Mesendoderm (in vitro differentiated cells): ENCODE measurements at places on chromosomes 11 and 22.

GRCh38 chr11:79487412-79487811, 46.6 kb upstream of the TENM4 start:
- no peak for DNase-seq

- no peak for DNase-seq
Measured at GRCh38 chr22:20528405-20528978, 21.1 kb downstream of the MED15 start.

GRCh38 chr11:1906181-1906580, 13.3 kb upstream of the TNNT3 start:
- DNase-seq = no peak

GRCh38 chr11:62104816-62105653, 18.8 kb upstream of the INCENP start:
- DNase-seq = no peak

GRCh38 chr11:6401464-6401863, 11.2 kb downstream of the SMPD1 start:
- no peak for DNase-seq

DNA sequence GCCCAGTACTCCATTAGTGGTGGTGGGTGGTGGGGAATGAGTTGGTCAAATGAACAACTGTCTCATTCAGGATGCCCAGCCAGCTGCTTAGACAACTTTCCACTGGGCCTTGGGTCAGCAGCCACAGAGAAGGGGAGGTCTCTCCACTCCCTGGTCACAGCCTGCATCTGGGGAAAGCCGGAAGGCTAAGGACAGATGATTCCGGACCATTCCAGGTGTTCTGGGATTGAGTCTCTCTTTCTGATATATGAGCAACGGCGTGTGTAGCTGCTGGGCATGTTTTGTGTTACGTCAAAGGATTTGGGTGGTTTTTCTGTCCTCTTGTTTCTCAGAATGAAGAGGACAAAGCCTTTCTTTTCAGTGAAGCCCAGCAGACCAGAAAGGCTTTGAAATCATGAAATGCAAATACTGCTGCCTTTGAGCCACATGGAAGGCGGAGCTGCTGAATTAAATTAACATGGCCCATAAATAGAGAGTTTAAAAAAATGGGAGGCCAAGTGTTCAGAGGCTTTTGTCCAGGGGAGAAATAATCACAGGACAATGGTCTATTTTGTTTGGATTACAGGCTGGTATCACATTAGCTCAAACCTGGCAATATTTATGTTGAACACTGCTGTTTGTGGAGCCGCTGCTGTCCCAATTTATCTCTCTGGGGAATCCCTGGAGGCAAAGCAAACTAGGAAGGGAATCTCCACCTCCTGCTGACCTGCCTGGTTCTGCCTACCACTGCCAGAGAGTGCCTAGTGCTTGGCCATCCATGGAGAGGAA, 234.4 kb upstream of the E2F8 start:
- DNase-seq = peak; percentile 33

DNA sequence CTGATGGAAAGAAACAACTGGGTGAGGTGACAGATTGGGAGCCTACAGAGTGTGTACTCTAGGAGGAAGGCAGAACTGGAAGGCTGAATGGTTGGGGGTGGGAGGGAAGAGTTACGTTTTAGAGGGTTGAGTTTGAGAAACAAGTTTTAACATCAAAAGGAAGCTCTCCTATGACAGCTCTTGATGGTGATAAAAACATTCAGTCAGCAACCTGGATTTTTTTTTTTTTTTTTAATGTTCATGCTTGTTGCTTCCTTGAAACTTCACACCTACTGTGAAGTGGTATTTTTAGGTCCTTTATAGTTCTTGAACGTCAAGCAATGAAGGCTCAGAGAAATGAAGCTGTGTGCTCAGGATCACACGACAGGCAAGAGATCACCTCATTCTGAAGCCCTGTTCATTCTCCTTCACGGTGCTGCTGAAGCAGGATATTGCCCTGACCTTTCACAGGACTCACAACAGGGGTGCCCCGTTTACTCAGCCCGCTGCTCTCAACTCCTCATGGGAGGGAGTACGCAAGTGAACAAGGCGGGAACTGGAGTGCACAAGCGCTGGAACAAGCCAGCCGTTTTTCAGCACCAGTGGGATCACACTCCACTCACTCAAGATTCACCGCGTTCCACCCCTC, 1.6 kb upstream of the TMEM109 start:
- DNase-seq = no peak

DNA sequence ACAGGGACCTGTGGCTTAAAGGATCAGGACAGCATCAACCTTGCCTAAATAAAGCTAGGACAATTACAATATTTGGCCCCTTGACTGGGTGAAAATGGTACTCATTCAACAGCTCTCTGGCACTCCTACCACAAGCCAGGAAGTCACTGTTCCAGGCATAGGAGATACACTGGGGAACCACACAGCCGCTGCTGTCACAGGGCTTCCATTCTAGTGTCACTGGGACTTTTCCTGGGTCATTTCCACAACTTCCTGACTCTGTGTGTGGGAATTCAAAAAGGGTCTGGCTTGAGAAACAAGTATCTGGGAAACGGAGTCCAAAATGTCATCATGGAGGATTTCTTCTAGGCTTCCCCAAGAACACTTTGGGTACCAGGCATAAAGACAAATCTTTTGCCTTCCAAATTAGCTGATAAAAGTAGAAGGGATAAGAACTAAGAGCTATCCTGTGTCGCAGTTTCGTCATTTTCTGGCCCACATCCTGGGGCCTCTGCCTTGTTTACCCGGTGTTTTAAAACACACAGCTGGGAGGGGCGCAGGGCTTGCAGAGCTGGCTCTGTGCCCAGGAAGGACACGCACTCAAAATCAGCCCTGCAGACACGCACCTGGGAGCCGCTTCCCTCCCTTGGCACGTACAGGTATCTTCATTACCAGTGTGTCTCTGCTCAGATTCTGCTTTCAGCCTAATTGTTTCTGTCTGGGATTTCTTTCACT, 38.0 kb downstream of the TMEM45B start:
- no peak for DNase-seq
